Liver (tissue), 10 donors: ENCODE measurements at places on chromosomes 7 and 10.
A peak's percentile ranks its signal among the peaks of the same experiment; 100 is the strongest.

DNA sequence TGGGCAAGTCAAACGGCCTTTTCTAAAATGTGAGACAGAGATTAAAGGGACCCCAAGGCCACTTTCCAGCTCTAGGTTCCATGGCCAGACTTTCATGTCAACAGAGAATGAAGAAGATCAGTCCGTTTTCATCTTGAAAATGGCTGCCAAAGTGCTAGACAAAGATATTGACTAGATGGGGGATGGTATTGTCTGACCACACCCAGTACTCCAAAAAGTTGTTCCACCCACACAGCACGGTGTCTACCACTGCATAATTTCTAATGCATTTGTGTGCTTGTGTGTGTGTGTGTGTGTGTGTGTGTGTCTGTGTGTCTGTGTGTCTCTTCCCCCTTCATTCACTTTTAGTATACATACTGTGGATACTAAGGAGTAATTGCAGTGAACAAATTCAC, 1.3 kb downstream of the COL1A2 start:
- no peak for DNase-seq

- DNase-seq: no peak
Measured at GRCh38 chr10:20313665-20314064, 497.4 kb downstream of the PLXDC2 start.

DNA sequence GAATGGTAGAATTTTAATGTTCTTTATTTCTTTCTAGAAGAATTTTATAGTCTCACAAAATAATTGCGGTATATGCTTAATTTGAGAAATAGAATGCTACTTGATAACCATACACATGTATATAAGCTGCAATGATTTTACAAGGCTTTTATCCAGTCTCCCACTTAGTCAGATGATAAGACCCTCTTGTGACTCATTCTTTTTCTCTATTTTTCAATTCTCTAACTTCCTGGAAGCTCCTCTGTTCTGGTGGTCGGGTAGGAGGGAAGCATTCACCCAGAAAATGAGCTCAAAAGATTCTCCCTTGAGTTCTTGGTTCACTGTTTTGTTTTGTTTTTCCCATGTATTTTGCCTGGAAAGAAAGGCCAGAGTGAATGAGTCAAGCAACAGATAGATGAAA, 546.6 kb downstream of the INHBA start:
- DNase-seq: no peak

GRCh38 chr7:271266-272107, 18.5 kb upstream of the FOXL3 start:
- no peak for DNase-seq

DNA sequence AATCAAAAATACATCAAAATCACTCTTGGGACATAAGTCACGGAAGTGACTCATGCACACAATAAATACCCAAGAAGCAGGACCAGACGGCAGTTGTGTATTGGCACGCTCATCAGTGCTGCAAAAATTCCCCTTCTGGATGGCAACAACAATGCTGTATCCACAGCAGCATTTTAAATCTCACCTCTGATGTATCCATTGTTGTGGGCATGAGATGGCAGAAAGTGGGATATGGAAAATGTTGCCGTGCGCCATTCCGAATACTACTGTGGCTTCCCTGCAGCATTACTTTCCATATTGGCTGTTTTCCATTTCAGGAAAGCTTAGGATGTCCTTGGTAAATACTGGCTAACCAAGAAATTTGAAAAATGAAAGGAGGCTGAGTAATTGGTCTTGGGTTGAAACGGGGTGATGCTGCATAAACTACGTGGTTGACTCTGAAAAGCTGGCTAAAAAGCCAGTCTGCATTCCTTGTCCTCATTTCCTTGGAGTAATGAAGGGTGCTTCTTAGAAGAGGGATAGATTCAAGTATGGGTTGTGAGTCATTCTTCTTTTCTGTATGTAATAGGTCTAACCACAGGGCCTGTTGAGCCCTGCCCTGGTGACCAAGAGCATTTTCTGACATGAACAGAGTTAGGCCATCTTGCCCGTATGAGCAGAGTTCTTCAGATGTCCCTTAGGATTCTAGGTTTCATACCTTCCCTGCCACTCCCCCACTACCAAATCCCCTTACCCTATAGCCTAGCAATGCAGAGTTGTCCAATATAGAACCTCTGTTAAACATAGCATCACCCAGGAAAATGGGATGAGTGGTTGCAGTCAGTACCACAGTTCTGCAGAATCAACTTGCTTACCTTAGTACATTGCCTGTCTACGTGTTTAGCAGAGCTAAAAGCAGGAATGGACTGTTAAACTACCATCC, 36.3 kb upstream of the TOMM7 start:
- no peak for DNase-seq

GRCh38 chr7:32762925-32763293, 128.7 kb downstream of the KBTBD2 start:
- DNase-seq: no peak

- DNase-seq: no peak
Measured at GRCh38 chr10:14371581-14371980, 40.9 kb upstream of the FRMD4A start.

GRCh38 chr7:13014011-13014410, 326.6 kb downstream of the ARL4A start:
- no peak for DNase-seq

GRCh38 chr7:92156990-92157389, 22.0 kb downstream of the LRRD1 start:
- no peak for DNase-seq

- no peak for DNase-seq
Measured at GRCh38 chr7:107469929-107470328, at the start of gene GPR22. TSS of gene GPR22 (plus strand) at chr7:107470057. CDS start at chr7:107474061, 4,004 bp downstream.

- no peak for DNase-seq
Measured at GRCh38 chr10:62554632-62555199, 180.5 kb downstream of the ZNF365 start.

DNA sequence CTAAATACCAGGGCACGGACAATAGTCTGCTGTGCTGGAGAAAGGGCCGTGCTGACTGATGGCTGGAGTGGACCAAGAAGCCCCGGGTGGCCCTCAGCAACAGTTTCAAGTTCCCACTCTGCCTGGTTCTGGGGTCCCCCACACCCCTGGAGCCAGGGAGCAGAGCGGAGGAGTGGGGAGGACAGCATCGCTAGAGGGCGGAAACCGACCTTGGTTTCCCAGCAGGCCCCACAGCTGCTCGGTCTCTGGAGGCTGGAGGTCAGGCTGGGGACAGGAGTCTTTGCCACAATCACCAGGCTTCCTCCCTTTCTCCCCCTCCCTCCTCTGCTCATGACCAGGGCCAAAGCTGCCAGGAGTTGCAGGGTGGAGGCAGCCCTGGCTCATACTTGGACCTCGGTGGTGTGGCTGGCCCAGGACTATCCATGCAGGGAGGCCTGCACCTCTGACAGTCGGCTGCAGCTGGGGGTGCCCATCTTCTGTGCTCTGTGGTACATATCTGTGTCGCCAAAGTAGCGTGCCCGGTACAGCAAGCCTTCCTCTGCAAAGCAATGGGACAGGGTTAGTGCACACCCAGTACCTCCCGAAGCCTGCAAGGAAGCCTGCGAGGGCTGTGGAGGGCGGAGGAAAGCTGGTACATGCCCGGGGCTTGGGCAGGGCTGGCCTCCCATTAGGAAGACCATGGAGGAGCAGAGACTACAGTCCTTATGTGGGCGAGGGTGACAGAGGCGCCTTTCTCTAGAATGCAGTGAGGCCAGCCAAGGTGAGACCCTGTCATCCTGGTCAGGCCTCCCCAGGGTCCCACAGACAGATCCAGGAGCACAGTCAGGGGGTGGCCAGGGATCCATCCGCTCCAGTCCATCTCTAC, 19.1 kb downstream of the DNAJB12 start:
- no peak for DNase-seq

DNA sequence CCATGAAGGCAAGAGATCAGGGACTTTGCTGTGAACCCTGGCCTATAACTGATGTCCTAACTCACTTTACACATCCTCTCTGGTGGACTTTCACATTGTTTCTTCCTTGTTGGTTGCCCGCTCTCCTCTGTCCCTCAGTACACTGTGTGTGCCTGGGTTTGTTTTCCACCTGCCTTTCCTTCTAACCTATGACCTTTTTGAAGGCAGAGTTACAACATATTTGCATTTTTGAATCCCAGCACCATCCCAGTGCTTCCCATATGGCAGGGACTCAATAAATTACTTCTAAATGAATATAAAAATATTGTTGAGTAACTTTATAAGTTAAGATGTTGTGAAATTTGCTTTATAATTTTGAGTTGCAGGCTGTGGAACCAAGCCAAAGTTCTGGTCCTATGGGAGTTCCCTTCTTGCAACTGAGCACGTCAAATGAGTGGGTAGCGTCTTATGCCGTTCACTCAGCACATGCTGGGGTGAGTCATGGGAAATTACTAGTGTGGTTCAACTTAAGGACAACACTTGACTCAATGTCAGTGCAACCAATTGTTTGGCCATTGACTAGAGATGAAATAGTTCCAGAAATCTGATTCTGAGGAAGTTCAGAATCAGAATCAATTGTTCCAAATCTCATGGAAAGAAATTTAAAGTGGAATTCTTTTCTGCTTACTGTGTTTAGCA, 250.9 kb downstream of the TWIST1 start:
- no peak for DNase-seq

GRCh38 chr10:8183241-8183704, 128.8 kb downstream of the GATA3 start:
- no peak for DNase-seq

DNA sequence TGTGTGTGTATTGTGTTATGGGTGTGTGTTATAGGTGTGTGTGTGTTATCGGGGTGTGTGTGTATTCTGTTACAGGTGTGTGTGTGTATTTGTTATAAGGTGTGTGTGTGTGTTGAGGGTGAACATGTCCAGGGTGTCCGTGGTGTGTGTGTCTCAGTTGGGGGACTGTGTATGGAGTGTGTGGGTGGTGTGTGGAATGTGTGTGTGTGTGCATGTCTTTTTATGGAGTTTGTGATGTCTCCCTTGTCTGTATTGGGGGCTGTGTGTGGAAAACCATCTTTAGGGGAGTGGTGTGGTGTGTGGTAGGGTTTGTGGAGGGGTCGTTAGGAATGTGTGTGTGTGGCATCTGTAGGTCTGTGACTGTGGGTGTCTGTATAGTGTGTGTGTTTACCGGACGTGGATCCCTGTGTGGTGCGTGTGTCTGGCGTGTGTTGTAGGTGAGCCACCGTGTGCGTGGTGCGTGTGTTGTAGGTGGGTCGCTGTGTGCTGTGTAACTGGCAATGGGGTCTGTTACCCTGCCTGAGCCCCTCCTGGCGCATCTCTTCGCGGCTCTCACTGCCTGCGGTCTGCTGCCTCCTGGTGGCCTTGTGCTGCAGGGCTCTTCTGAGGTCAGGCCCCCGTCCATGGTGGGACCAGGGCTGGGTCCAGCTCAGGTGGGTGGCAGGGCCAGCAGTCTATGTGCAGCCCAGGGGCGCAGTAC, 61.7 kb downstream of the PALD1 start:
- DNase-seq: peak; percentile 42

- DNase-seq: no peak
Measured at GRCh38 chr7:51079494-51079893, 237.1 kb downstream of the COBL start.

DNA sequence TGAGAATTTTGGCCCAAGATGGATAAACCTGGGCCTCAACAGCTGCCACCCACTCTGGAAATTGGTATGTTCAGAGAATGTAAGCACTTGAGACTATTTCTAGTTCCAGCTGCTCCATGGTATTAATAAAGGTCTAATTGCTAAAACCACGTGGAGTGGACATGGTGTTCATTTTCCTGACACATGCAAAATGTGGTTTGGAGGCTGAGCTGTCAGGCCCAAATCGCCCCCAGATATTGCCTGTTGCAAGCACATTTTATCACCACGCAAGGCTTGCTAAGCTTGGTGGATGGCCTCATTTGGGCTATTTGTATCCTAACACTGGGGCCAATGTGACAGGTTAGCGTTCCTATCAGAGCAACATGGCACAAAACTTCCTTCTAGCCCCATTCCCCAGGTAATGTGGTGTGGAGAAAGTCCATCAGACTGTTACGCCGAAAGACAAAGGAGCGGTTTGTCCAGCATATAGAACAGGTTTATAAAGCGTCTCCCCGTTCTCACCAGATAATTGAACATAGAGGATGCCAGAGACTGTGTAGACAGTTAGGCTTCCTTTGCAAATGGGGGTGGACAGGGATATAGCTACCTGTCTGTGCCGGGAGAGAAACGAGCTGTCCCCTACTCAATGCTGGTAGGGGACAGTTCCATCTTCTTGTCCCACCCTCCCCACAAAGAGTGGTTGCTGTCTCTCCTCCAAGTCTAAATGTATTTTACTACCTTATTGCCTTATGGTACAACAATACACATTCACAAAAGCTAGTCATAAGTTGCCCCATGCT, 78.0 kb upstream of the ANKRD1 start:
- no peak for DNase-seq

DNA sequence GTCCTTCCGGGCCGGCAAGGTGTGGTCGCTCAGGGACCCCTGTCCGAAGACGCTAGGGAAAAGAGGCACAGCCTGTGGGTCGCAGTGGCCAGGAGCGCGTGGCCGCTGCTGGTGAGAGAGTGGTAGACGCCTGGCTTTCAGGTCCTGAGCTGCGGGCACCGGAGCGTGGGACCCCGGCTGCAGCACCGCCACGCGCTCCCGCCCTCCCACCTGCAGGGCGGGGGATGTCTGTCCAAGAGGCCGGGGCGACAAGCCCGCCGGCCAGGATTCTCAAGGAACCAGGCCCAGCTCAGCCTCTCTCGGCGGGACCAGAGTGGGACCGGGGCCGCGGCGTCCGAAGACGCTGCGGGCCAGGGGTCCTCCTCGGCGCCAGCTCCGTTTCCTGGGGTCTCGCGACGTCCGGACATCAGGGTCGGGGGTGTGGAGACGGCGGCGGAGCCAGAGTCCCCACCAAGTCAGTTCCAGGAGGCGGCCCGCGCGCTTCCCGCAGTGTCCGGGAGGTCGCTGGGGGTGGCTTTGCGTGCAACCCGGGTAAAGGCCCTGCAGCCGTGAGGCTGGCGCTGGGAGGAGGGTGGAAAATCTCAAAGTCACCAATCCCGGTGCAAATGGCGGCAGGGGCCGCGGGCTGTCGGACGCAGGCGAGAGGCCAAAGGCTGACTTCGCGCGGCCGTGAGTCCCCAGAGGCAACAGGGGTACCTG, 5.5 kb downstream of the ZNF503 start:
- no peak for DNase-seq

DNA sequence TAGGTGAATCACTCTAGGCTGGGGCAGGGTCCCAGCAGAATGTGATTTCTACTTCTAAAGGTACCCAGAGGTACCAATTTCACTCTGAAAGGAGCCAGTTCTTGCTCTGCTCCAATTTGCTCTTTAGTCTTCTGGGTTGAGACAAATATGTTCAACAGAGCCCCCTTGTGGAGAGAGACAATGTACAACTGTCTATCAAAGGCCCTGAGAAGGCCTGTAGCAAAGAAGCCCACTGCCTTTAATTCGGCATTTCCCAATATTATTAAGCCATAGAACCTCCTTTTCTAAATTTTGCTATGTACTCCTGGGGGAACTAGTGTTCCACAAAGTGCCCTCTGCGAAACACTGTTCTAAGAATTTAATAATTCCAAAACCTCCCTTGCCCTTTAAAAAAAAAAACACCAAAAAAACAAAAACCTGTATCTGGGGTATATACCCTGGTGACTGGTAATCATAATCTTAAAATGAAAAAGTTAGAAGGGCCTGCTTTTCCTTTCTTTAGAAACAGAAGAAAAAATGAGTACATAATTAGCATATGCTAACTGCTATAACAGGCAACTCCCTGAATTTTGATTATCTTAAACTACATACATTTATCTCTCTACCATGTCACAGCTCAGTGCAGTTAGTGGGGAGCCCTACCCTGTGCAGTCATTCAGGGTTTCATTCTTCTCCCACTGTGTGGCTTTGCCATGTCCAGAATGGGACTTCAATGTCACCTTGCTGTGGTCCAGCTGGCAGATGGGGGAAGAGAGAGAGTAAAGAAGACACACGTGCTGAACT, 160.9 kb upstream of the BMPER start:
- DNase-seq: no peak

GRCh38 chr7:31683445-31684225, 3.4 kb upstream of the PPP1R17 start:
- no peak for DNase-seq

- no peak for DNase-seq
Measured at GRCh38 chr10:102316421-102316820, 71.1 kb downstream of the GBF1 start.
